Stimulated activated CD4-positive, alpha-beta T cell treated with anti-CD3 and anti-CD28 coated beads, Interleukin-12 subunit alpha, Interleukin-12 subunit beta, amount 100 ng/mL, for 4 hours (primary cell): ENCODE measurements at places on chromosomes 2 and 18.

GRCh38 chr2:88885679-88886416, 194.4 kb downstream of the RPIA start:
- no peak for DNase-seq

GRCh38 chr2:229636571-229636970, 77.8 kb downstream of the DNER start:
- DNase-seq: no peak

- DNase-seq: no peak
Observed at GRCh38 chr18:61448316-61448715, 115.1 kb downstream of the CDH20 start.

GRCh38 chr2:9027884-9028283, 24.4 kb upstream of the MBOAT2 start:
- no peak for DNase-seq

DNA sequence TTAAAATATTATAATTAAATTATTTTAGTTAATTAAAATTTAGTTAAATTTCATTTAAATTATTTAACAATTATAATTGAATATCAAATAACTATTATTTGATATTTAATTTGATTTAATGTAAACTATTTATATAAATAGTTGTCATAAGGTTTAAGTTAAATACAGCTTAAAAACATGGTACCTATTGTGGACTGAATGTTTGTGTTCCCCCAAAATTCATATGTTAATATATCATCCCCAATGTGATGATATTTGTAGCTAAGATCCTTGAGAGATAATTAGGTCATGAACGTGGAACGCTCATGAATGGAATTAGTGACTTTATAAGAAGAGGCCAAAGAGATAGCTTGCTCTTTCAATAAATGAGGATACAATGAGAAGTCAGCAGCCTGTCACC, 505.7 kb upstream of the LRATD1 start:
- no peak for DNase-seq
